ENCODE measurements at places on chromosomes 2 and 18. TPM values are rescaled to one million over a fixed set of nuclear protein-coding genes. Genes with fewer than 3 reads are reported as not detected.

DNA sequence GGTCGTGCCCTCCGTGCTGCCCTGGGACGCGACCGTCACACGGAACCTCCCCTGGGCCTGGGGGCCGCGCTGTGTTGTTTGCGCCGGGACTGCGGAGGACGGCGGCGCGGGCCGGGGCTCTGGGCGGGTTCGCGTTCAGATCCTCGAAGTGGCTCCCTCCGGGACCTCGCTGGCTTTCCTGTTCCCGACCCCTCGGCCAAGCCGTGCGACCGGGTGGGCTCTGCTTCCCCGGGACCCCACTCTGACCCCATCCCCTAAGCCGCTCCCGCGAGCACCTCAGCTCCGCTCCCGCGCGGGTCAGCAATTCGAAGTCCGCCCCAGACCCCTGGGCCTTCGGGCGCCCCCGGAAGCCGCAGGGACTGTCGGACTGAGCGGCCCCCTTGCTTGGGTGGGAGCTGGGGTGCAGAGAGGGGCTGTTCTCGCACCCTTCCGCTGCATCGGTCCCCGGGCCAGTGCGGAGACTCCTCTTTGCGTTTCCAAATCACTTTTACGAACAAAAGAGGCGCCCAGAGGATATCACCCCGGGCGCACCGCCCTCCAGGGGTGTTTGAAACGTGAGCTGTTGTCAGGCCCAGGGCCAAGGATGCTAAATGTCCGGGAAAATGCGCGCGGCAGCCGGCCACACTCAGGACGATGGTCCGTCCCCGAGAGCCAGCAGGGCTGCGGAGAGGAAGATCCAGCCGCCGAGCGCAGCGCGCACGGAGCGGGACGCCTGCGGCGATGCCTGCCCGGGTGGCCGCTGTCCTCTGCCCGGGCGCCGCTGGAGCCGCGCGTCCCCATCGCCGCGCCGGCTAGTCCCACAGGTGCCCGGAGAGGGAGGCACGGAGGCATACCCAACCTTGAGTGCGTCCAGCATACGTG, 73.5 kb downstream of the ZCCHC2 start:
- no peak for DNase-seq

DNA sequence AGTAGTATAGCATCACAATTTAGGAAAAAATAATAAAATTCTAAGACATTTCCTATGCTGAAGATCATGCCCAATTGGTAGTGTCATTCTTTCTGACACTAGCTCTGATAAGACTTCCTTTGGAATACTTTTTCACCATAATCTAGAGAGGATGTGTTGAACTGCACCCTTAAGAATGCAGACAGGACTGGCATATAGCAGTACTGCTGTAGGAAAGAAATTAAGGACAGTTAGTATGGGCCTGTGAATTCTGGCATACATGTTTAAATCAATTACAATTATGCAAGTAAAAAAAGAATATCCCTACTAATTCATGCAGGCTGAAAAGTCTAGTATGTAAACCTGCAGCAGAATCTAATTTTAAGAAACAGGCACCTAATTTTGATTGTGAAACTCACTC, 15.4 kb downstream of the SF3B1 start:
- no peak for DNase-seq

- no peak for DNase-seq
These were observed 44.2 kb downstream of the ARID5A start for GRCh38 chr2:96580771-96581170.

DNA sequence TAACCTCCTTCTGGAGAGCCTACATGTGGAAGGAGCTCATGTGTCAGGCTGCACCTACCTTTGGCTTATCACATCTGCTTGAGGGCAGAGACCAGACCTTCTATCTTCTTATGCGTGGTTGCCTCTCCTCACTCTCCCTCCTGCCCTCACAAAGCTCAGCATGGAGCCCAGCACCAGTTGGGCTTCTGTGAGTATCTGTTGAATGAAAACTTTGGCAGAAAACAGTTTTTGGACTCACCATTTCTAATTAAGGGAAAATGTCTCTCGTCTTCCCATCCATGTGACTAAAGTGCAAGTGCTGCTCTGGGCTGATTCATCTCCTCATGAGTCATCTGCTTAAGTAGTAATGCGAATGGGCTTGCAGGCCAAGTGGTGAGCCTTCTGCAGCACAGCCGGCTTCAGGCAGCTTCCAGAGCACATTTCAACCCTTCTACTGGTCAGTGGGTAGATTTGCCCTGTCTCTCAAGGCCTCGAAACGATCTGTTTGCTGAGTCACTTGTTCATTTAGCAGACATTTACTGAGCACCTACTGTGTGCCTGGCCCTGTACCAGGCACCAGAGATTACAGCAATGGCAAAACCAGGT, 102.6 kb downstream of the VSNL1 start:
- no peak for DNase-seq

- no peak for DNase-seq
These were observed 19.2 kb downstream of the RMP24 start for GRCh38 chr18:35991696-35992095.

DNA sequence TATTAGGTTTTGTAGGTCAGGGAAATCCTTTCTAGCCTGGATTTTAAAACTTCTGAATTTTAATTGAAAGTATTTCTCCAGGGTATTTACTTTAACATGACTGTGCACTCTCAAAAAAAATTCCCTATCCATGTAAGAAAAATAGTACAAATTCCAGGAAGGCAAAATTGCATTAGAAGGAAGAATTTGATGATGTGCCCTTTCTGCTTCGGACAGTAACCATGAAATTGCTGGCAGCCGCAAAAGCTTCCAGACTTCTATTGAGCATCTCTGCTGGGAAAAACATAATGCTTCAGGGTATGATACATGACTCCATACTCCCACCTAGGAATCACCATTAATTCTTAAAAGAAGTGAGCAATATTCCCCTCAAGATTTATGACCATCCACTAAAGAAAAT, 17.2 kb upstream of the KLF7 start:
- no peak for DNase-seq

DNA sequence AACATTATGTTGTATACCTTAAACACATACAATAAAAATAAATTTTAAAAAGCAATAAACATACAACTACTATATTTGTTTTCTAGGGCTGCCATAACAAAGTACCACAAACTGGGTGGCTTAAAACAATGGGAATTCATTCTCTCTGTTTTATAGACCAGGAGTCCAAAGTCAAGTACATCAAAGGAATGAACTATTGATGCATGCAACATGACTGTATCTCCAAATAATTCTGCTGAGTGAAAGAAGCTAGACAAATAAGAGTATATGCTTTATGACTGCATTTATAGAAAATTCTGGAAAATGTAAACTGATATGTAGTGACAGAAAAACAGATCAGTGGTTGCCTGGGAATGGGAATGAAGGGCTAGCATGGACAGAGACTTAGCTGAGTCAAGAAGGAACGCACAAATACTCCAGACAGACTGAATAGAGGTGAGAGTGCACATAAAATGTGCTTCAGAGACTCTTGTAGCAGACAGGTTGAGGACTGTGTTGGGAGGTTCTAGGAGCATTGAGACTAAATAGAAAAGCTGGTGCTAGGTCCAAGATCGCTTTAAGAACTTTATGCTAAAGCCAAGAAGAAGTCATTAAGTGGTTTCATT, 11.0 kb upstream of the PLA2R1 start:
- DNase-seq = no peak

GRCh38 chr18:54877076-54877475, 48.8 kb downstream of the RAB27B start:
- DNase-seq = no peak

DNA sequence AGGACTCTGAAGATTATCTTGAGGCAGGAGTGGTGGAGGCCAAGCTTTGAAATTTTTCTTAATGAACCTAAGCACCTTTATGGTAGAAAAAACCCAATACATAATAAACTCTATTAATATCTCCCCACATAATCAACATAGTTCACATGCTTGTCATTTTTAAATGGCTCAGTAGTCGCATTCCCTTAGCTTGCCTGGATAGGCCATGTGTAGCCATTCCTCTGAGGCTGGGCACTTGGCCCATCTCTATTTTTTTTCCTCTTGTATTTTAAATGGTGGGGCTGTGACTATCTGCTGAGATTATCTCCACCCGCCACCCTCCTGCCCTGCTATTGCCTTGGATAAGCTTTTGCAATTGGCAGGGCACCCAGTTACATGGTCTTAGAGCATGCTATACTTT, 143.1 kb downstream of the FHOD3 start:
- no peak for DNase-seq

DNA sequence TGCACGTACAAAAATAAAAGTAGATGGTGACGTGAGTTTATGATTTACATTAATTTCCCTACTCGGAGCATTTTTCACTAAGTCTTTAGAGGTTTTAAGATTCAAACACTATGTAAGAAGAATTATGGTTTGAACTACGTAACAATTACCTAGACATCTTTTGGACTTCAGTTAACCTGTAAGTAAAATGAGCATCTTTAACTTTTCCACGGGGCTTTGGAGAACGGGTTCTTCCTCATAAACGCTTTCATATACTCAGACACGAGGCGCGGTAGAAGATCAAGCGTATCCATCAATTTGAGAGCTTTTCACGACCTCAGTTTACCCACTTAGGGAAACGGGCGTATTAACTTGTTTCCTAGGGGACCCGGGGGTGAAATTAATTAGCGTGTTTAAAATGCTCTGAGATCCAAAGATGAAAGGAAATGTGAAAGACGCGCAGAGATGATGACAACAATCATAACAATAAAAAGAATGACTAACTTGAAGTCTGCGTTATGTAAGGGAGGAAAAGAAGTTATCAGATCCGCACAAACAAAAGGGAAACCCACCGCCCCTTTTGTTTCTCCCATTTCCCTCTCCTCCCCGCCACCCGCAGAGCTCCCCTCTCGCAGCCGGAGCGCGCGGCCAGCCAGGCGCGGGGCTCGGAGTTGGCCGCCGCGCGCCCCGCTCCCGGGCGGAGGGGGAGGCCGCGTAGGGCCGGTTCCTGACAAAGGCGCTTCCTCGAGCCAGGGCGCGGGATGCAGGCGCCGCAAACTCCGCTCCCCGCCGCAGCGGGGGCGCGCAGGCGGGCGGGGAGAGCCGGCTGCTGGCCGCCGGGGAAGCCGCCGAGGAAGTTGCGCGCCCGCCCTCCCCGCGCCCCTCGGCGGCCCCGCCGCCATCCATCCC, 807 bp downstream of the PELI1 start:
- no peak for DNase-seq

DNA sequence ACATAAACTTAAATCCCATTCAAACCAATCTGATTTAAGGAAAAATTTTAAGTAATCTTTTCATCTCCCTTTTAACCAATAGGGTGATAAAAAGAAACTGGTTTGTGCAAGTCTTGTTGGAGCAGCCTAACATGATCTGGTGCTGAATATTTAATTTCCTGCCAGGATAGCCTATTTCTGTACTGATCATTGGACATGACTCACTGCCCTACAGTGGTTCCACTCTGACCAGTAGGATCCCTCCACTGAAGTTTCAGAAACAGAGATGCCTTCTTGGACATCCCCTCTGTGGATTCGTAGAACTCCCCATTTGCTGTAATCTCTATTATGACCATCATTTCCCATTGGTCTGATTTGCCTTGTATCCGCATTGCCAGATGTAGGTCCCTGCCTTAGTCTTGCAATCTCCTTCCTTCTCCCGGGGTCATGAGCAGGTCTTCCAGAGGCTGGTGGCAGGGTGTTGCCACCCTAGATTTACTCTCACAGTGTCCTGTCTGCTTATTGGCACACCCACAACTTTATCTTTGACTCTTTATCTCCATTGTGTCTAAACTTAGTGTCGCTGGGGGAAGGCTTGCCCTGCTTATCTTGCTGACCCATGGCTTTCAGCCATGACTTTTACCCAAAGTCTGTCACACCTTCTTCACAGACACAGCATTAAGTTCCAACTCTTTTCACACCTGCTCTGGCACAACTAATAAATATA, 12.3 kb upstream of the SETBP1 start:
- no peak for DNase-seq

IL1RN gene
- total RNA-seq = 16.0 TPM

APCDD1 gene
- total RNA-seq = 0.58 TPM

RUFY4 gene
- not detected for total RNA-seq

CRYBA2 gene
- total RNA-seq = not detected

PELI1 gene
- 6.3 TPM for total RNA-seq
